HFFc6 (cell line): ENCODE measurements at places on chromosomes 13 and 19. TPM values are rescaled to one million over a fixed set of nuclear protein-coding genes. Genes with fewer than 3 reads are reported as not detected.

DNA sequence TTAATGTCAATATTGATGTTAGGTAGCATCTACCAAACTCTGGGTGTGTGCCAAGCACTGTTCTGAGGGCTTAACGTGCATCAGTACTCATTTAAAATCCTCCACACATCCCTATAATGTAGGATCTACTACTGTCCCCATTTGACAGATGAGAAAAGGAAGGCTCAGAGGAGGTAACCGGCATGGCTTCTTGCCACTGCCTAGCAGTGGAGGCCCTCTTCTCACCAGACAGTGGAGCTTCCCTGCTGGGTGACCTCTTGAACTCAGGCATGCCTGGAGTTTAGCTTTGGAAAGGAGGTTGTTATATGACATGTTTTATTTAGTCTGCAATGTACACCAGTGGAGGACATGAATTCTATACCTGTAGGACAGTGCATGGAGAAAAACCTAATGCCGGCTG is 2.1 kb downstream of the SPATA13 start:
- peak overlapping the region; percentile 89; the same call in 1 of the 2 replicates for H3K4me3 ChIP-seq
- no peak overlapping the region for H3K27ac ChIP-seq
- peaks cover 15% of the 10 kb centered on the region for H3K36me3 ChIP-seq
- H3K27me3 ChIP-seq = peaks cover 5% of the 10 kb centered on the region

The SLC6A16 gene
- 0.40 and 0.57 TPM in 2 replicates for total RNA-seq

The NXNL1 gene
- total RNA-seq = not detected in 3 replicates

DNA sequence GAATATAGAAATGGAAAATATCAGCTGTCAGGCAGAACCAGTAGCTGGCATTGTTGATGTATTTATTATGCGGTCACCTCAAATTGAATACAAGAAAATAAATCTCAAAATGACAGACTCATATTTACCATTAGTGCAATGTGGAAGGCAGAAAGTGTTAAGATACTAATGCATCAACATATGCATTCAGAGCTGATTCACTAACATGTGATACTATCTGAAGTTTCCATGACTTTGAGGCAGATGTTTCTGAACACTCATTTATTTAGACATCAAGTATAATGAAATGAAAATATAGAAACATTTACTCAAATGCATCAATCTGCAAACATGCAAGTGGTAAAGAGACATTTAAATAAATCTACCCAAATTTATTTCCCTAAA is 474.2 kb upstream of the SLC10A2 start:
- H3K4me3 ChIP-seq = no peak overlapping the region
- no peak for DNase-seq
- H3K27me3 ChIP-seq = no peaks in the 10 kb centered on the region; the same call in 1 of the 2 replicates

DNA sequence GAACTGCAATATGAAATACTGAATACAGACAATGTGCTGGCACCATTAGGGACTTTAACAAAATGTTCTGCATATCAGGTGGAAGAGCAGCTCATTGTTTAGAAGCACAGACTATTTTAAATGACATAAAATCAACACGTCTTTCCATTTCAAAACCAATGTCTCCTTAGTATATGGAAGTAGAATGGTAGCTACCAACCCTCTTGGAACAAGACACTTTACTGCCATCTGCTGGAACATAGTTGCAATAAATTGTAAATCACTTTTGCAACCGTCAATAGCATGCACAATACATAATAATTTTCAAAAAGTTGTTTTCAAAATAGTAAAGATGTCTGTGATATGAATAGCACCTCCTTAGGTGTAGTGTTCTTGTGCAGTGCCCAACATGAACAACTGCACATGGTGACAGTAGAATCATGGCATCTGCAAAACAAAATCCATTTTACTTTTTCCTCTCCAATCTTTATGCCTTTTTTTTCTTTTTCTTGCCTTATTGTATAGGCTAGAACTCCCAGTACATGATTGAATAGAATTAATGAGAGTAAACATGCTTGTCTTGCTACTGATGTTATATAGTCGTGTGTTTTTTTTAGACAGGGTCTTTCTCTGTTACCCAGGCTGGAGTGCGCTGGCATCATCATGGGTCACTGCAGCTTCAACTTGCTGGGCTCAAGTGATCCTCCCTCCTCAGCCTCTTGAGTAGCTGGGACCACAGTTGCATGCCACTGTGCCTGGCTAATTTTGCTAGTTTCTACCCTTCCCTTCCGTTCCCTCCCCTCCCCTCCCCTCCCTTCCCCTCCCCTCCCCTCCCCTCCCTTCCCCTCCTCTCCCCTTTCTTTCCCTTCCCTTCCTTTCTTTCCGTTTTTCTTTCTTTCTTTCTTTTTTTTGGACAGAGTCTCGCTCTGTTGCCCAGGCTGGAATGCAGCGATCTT is 7.8 kb upstream of the LYPD5 start:
- H3K36me3 ChIP-seq = no peaks in the 10 kb centered on the region
- DNase-seq = peak; percentile 66
- no peak overlapping the region for H3K27ac ChIP-seq
- H3K27me3 ChIP-seq = peaks cover 14% of the 10 kb centered on the region

DNA sequence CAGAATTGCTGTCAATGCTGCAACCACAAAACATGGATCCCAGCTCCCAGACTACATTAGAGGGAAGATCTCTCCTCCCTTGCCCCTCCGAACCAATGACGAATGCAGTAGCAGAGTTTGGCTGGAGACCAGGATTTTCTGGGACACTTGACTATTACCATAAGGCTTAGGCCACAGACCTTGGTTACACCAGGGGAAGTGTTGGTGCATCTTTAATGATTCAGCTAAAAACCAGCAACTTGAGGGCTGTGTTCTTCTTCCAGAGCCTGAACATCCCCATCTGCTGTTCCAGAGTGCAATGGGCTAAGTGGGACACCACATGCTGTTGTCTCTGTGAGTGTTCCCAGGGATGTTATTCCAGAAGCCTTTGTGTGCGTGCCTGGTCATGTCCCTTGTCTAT is 528.2 kb downstream of the LMO7 start:
- H3K27me3 ChIP-seq = peaks cover 4% of the 10 kb centered on the region; the same call in 1 of the 2 replicates
- no peaks in the 10 kb centered on the region for H3K4me1 ChIP-seq
- no peaks in the 10 kb centered on the region for H3K36me3 ChIP-seq
- H3K4me3 ChIP-seq = no peak overlapping the region
- DNase-seq = no peak

DNA sequence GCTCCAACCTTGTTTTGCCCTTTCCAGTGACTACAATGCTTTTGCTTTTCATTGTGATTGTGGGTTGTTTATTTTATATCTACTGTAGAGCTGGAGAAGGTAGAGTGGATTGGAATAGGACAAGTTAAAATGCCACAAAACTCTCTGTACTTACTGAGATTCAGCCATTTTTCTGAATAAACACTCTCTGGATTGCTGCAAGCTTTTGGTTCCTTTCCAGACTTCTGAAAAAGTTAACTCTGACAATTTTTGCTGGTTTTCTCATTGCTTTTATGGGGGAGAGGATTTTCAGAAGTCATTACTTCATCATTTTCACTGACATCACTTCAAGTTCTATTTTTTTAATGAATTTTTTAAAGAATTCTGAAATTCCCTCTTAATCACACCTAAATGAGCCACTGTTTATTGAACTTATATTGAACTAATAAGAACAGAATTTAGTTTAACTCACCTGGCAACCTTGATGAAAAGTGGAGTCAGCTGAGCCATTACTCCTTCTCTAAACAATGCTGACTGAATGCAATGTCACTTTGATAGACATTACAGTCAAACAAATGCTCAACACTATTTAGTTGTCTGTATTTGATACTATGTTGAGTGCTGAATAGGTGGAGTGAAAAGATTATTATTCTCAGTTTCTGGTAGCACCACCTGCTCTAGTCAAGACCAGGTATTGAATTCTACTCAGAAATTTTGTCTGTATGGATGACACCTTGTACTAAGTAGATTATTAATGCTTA is 303.5 kb downstream of the DLEU7 start:
- DNase-seq = no peak
- H3K36me3 ChIP-seq = peaks cover 11% of the 10 kb centered on the region
- peaks cover 2% of the 10 kb centered on the region; the same call in 1 of the 2 replicates for H3K27me3 ChIP-seq
- H3K27ac ChIP-seq = no peak overlapping the region
- no peak overlapping the region for H3K4me3 ChIP-seq

DNA sequence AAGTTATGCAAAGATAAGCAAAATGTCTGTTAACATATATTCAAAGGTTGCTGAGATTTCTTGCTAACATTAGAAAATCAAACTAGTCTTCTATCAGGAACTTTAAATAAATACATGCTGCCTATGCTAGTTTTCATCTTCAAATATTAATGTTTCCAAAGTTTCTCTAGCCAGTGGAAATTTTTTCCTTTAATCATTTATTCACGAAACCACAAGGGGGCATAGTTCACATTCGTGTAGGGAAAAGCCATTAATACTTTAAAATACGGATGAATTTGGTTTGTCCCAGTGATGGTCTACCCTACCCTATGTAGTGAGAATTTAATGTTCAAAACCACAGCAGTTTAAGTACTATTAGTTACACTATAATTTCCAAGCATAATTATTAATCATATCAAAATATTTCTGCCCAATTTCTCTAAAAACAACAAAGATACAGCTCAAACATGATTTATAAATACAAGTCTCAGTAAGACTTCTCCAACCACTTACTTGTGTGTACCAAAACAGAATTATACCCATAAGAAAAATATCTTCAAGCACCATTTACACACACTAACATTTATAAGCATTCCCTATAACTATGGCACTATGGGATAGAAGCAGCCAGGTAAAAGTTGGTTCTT is 16.2 kb downstream of the NUFIP1 start:
- peaks cover 1% of the 10 kb centered on the region; the same call in 1 of the 2 replicates for H3K36me3 ChIP-seq
- no peak overlapping the region for H3K4me3 ChIP-seq
- peaks cover 13% of the 10 kb centered on the region for H3K4me1 ChIP-seq
- H3K27ac ChIP-seq = no peak overlapping the region

DNA sequence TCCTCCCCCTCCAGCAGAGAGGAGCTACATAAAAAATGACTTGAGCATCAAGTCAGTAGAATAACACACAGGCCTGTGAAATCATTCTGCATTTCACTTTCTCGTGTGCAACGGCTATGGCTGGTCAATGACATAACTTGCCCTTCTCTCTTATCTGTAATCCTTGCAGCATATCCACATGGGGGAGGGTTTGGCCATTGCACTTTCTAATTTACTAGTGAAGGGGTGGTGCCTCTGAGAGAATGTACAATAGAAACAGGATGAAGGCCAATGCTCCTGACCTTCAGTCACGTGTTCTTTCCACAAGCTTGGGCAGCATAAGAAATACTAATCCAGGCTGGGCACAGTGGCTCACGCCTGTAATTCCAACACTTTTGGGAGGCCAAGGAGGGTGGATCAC is 641.0 kb upstream of the ARGLU1 start:
- no peaks in the 10 kb centered on the region for H3K36me3 ChIP-seq
- H3K4me1 ChIP-seq = peaks cover 9% of the 10 kb centered on the region
- no peak overlapping the region for H3K27ac ChIP-seq
- H3K27me3 ChIP-seq = 0 out of 2 replicates have a peak, but pooled peaks cover 1% of the 10 kb centered on the region
- DNase-seq = no peak

- peak overlapping the region; percentile 99 for H3K27ac ChIP-seq
- DNase-seq = no peak
- peak overlapping the region; percentile 100 for H3K4me3 ChIP-seq
- H3K27me3 ChIP-seq = peaks cover 1% of the 10 kb centered on the region
- 0 out of 2 replicates have a peak, but pooled peaks cover 13% of the 10 kb centered on the region for H3K4me1 ChIP-seq
Measured at GRCh38 chr19:19866611-19867248, 1.0 kb downstream of the ZNF253 start.

The KANK2 gene
- 137 to 161 TPM (median 144 TPM) in 3 replicates for total RNA-seq

The OR7A17 gene
- not detected in 2 replicates for total RNA-seq

DNA sequence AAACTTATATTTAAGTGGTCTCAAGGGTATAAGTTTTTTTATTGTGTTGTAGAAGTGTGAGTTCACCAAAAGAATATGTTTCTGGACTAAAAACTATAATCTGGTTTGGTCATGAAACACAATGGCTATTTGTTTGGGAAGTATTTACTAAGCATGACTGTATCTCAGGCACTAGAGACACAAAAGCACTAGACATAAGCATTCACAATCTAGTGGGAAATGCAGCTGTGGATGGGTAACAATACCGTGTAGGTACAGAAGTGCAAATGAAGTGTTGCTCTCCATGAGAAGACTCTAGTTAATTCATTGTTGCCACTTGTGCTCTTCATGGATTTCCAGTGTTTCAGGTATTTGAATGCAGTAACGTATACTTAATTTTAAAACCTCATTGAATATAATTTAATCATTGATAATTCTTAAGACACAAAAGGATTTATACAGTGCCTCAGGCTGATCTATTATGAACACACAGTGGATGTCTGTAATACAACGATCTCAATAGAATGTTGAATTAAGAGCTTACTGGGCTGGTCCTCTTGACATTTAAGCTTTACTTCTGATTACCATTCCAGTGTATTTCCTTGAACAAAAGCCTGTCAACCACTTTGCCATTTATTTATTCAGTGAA is 50.9 kb downstream of the TPT1 start:
- H3K4me3 ChIP-seq = no peak overlapping the region
- H3K27me3 ChIP-seq = peaks cover 5% of the 10 kb centered on the region
- no peak for DNase-seq
- peaks cover 5% of the 10 kb centered on the region; the same call in 1 of the 2 replicates for H3K36me3 ChIP-seq
- H3K4me1 ChIP-seq = peaks cover 18% of the 10 kb centered on the region

The CALR3 gene
- total RNA-seq = not detected in 3 replicates

The KLF16 gene
- 44.5 to 53.5 TPM (median 47.9 TPM) in 3 replicates for total RNA-seq

GRCh38 chr19:46732966-46733689 is 12.7 kb upstream of the FKRP start:
- H3K4me1 ChIP-seq = peaks cover 38% of the 10 kb centered on the region
- H3K36me3 ChIP-seq = peaks cover 38% of the 10 kb centered on the region
- peaks cover 5% of the 10 kb centered on the region for H3K27me3 ChIP-seq
- no peak overlapping the region for H3K4me3 ChIP-seq
- no peak for DNase-seq

DNA sequence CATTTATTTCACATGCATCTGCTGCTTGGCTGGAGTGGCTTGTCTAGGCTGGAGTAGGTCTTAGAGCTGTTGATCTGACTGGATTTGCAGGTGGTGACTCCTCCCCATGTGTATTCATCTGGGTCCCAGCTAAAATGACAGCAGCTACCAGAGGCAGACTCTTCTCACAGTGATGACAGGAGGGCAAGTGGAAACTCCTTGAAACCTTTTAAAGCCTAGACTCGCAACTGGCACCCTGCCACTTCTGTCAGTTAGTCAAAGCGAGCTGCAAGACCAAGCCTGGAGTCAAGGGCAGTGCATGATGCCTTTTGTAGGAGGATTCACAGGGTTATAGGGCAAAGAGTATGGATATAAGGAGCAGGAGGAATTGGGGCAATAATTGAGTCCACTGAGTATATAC is 65.2 kb downstream of the TEX26 start:
- H3K36me3 ChIP-seq = no peaks in the 10 kb centered on the region
- H3K27ac ChIP-seq = no peak overlapping the region
- peaks cover 17% of the 10 kb centered on the region for H3K27me3 ChIP-seq
- no peak overlapping the region for H3K4me3 ChIP-seq
- no peak for DNase-seq

DNA sequence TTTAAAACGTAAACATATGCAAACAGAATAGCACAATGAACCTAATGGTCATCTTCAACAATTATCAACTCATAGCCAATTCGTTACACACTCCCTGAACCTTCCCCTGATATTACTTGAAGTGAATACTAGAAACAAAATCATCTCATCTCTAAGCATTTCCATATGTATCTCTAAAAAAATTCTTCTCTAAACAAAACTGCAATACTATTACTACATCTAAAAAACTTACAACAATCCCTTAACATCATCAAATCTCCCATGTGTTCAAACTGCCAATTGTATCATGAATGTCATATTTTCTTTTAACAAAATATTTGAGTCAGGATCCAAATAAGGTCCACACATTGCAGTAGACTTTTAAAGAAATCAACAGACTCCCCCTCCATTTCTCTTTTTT is 61.4 kb downstream of the FRY start:
- no peak overlapping the region for H3K4me3 ChIP-seq
- peaks cover 3% of the 10 kb centered on the region for H3K27me3 ChIP-seq
- no peaks in the 10 kb centered on the region; the same call in 1 of the 2 replicates for H3K36me3 ChIP-seq
- DNase-seq = no peak
- peaks cover 19% of the 10 kb centered on the region for H3K4me1 ChIP-seq
